ENCODE measurements at places on chromosomes 5 and 9. TPM values are rescaled to one million over a fixed set of nuclear protein-coding genes. Genes with fewer than 3 reads are reported as not detected.

PCDHB2 gene
- not detected for total RNA-seq

DNA sequence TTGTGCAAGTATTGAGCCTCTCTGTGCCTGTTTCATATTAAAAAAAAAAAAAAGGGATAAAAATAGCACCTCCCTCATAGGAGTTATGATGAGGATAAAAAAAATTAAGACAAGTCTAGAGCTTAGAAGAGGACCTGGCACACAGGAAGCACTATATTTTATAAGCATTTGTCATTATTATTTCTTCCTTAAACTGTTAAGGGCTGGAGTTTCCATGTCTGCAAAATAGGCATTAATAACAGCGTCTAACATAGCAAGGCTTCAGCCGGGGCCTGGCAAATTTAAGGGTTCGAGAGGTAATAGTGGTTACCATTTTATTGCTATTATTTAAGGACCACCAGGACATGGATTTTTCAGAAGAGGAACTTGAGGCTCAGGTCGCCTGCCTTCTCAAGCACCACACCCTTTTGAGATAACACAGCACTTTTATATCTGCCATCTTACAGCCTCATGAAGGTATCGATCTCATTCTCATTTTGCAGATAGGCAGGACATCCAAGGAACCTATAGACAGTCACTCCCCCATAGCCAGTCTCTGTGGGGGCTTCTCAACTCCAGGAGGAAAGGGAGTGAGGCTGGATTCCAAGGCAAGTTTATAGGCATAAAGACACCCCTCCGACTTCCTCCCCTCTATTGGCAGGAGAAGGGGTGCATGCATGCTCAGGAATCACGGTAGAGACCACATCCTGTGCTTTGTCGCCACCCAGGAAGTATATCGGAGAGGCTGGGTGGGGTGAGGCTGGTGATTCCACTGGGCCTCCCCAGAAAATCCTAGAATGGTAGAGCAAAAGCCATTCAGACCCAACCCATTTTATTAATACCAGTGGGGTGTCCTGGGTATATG is 2.4 kb downstream of the ANXA6 start:
- H3K36me3 ChIP-seq = no peaks in the 10 kb centered on the region
- H3K4me3 ChIP-seq = peak overlapping the region; percentile 93

- DNase-seq = no peak
- no peaks in the 10 kb centered on the region for H3K36me3 ChIP-seq
- no peak overlapping the region for H3K4me3 ChIP-seq
- no peaks in the 10 kb centered on the region for H3K4me1 ChIP-seq
- H3K27ac ChIP-seq = no peak overlapping the region
- H3K27me3 ChIP-seq = peaks cover 4% of the 10 kb centered on the region
These were observed 159.1 kb downstream of the ROR2 start for GRCh38 chr9:91790917-91791316.

ORM1 gene
- not detected for total RNA-seq

- H3K4me3 ChIP-seq = no peak overlapping the region
- DNase-seq = no peak
- no peaks in the 10 kb centered on the region for H3K4me1 ChIP-seq
- no peaks in the 10 kb centered on the region for H3K36me3 ChIP-seq
- H3K27me3 ChIP-seq = no peaks in the 10 kb centered on the region
These were observed 57.7 kb upstream of the RPS23 start for GRCh38 chr5:82335806-82336205.

DNA sequence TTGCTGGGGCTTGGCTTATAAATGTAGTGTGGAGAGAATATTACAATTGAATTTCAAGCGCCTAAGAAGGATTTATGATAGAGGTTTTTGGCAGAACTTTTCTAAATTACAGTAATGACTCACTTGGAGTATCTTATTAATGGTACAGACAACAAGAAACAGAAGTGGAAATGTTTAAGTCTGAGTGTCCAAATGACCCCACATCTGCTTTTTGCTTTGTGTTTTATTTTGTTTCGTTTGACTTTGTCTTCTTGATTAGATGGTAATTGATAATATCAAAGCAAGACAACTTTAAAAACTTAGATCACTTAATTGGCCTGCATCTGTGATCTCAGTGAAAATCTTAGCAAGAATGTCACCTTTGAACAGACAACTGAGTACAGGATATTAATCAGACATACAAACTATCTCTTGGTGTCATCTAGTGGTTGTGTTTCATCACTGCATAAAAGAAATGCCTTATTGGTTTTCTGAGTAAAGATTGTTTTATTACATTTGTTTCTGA is 577.4 kb downstream of the ISL1 start:
- H3K27me3 ChIP-seq = no peaks in the 10 kb centered on the region
- no peak for DNase-seq
- no peaks in the 10 kb centered on the region for H3K4me1 ChIP-seq
- H3K4me3 ChIP-seq = no peak overlapping the region

INSL6 gene
- not detected for total RNA-seq

CBY3 gene
- not detected for total RNA-seq

DNA sequence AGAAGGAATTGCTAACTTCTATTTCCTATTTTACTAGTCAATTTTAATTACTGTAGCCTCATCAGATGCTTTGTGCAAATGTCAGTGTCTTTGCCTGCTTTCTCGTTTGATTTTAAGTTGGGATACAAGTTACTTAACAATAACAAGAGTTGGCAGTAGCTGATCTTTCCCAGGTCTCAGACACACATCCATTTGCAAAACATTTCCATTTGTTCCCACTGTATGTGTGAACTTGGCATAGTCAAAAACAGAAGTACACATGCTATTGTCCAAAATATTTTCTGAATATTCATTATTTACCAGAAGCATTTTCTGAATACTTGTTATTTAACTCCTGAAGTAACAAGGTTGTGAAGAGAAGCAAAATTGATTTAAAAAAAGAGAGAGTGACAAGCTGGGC is 35.0 kb upstream of the NAA35 start:
- no peaks in the 10 kb centered on the region for H3K27me3 ChIP-seq
- H3K36me3 ChIP-seq = no peaks in the 10 kb centered on the region
- no peak for DNase-seq
- no peaks in the 10 kb centered on the region for H3K4me1 ChIP-seq

- H3K27ac ChIP-seq = no peak overlapping the region
- no peaks in the 10 kb centered on the region for H3K4me1 ChIP-seq
- no peaks in the 10 kb centered on the region for H3K27me3 ChIP-seq
- no peak overlapping the region for H3K4me3 ChIP-seq
- no peaks in the 10 kb centered on the region for H3K36me3 ChIP-seq
These were observed 163.0 kb upstream of the PUM3 start for GRCh38 chr9:3006851-3007250.

GRCh38 chr9:112789473-112789872 is 38.9 kb downstream of the SNX30 start:
- no peak overlapping the region for H3K27ac ChIP-seq
- H3K4me3 ChIP-seq = no peak overlapping the region
- DNase-seq = no peak
- H3K4me1 ChIP-seq = peaks cover 27% of the 10 kb centered on the region

CSNK1A1 gene
- 168 TPM for total RNA-seq

- no peaks in the 10 kb centered on the region for H3K4me1 ChIP-seq
- no peak overlapping the region for H3K4me3 ChIP-seq
- no peak overlapping the region for H3K27ac ChIP-seq
- no peak for DNase-seq
These were observed 57.4 kb upstream of the ZNF354A start for GRCh38 chr5:178787889-178788288.

POLE3 gene
- 50.3 TPM for total RNA-seq

GRCh38 chr5:73826301-73827105 is 200.5 kb downstream of the ARHGEF28 start:
- no peaks in the 10 kb centered on the region for H3K27me3 ChIP-seq
- H3K36me3 ChIP-seq = no peaks in the 10 kb centered on the region
- H3K27ac ChIP-seq = no peak overlapping the region
- H3K4me1 ChIP-seq = no peaks in the 10 kb centered on the region
- H3K4me3 ChIP-seq = no peak overlapping the region

SPINK4 gene
- total RNA-seq = not detected

DNA sequence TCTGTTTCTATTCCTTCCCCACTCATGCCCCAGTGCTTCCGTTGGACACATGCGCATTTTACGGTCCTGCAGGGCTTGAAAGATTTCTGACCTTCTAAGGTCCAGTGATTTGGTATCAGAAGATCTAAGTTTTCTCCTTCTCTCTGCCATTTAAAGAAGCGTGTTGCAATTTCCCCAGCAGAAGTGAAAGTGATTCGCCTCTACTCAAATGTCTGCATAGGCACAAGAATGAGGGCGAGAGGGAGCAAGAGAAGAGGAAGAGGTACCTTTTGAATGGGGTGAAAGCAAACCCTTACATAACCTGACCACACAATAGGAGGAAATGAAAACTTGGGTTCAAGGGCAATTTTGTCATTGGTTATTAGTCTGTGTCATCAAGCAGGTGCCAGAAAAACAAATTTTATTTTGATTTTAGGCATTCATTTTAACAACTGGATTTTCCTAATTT is 31.7 kb upstream of the NR3C1 start:
- no peaks in the 10 kb centered on the region for H3K36me3 ChIP-seq
- no peaks in the 10 kb centered on the region for H3K27me3 ChIP-seq
- peak overlapping the region; percentile 50 for H3K4me3 ChIP-seq
- peaks cover 28% of the 10 kb centered on the region for H3K4me1 ChIP-seq

PTGES2 gene
- 68.0 TPM for total RNA-seq

DNA sequence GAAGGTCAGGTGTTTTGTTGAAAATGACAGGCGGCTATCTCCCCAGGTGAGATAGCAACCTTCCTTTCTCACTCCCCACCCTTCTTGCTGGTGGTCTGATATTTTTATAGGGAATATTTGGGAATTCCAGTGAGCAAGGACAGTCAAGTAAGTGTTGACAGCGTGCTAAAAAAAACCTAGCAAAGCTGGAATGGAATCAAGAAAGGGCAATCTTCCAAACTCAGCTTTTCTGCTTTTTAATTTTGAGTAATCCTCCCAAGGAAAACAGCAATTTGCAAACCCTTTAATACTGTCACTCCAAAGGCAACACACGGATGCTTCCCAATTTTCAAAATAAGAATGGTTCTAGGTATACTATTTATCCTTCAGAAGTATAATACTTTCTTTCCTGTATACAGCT is 143.7 kb upstream of the PCA3 start:
- H3K4me1 ChIP-seq = peaks cover 12% of the 10 kb centered on the region
- no peak overlapping the region for H3K27ac ChIP-seq
- no peaks in the 10 kb centered on the region for H3K36me3 ChIP-seq
- no peak for DNase-seq
- no peaks in the 10 kb centered on the region for H3K27me3 ChIP-seq

RFESD gene
- total RNA-seq = 3.0 TPM

- peaks cover 19% of the 10 kb centered on the region for H3K4me1 ChIP-seq
- no peaks in the 10 kb centered on the region for H3K36me3 ChIP-seq
- H3K4me3 ChIP-seq = peak within 1 kb of the TSS; percentile 17
- DNase-seq = peak; percentile 49
- H3K27me3 ChIP-seq = peaks cover 14% of the 10 kb centered on the region
These were observed at the start of gene ANGPTL2 for GRCh38 chr9:127122176-127123063. TSS of gene ANGPTL2 (minus strand) at chr9:127122635. CDS start at chr9:127108731, 13,904 bp downstream.

DNA sequence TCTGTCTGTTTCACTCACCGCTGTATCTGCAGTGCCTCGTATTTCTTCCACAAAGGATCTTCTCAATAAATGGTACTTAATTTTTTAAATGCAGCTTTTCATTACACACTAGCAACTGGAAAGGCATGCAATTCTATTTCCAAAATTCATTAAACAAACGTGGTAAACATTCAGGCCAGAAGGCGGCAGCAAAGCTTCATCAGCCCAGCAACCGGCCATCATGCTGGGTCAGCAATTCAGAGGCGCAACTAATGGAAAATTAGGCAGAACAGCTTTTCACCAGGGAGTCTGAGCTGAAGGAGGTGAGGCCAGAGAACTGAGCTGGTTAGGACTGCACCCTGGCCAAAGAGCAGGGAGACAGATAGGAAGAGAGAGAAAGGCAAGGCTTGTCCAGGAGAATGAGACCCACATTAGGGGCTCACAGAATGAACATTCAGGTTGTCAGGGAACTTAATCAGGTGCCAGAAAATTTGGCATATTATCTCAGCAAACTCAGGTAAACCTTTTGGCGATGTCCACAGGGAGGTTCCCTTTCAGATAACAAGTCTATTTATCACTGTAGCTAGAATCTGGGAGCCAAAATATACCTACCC is 17.7 kb upstream of the RNF180 start:
- no peaks in the 10 kb centered on the region for H3K27me3 ChIP-seq
- H3K4me3 ChIP-seq = no peak overlapping the region
- no peaks in the 10 kb centered on the region for H3K4me1 ChIP-seq
- DNase-seq = no peak
- H3K27ac ChIP-seq = no peak overlapping the region
- H3K36me3 ChIP-seq = no peaks in the 10 kb centered on the region

- H3K4me3 ChIP-seq = no peak overlapping the region
- no peaks in the 10 kb centered on the region for H3K36me3 ChIP-seq
- no peak overlapping the region for H3K27ac ChIP-seq
- no peaks in the 10 kb centered on the region for H3K27me3 ChIP-seq
- no peak for DNase-seq
- H3K4me1 ChIP-seq = no peaks in the 10 kb centered on the region
These were observed 222.1 kb downstream of the GOLPH3 start for GRCh38 chr5:31952067-31952466.

DNA sequence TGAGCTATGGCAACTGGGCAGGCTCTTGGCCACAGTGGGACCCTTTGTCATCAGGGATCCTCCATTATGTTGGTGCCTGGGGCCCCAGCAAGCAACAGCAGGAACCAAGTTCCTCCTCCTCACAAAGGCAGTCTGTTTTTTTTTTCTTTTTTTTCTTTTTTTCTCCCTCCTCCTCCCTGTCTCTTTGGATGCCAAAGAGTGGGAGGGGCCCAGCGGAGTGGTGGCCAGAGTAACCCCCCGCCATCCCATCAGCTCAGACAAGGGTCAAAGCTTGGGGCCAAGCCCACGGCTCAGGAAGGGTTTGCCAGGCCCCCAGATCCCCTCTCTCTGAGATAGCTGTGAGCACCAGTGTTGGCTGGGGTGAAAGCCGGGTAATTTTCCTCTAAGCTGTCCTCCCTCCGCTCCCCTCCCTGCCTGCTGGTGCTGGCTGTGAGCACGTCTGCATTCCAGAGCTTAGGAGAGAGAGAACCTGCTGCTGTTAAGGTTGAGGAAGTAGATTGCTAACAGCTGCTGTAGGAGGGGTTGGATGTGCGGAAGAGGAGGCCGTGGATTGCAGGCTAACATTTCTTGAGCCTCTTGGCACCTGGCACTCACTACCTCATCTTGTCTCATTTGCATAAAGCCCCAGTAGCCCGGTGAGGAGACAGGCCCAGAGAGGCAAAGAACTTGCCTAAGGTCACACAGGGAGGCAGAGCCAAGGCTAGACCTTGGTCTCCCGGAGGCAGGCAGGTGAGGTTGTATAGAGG is 21.2 kb downstream of the GSN start:
- DNase-seq = no peak
- peaks cover 9% of the 10 kb centered on the region for H3K4me1 ChIP-seq

DNA sequence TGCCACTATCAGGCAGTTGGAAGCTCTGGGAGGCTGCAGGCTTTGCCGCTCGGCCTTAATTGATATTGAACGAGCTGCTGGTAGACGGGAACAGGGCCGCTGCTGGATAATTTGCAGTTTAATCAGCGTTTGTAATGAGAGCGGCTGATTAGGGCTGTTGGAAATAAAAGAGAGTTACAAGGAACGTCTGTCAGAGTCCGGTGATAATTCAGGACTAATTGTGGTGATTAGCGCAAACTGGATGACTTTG is 68.2 kb upstream of the TBCA start:
- DNase-seq = no peak
- no peaks in the 10 kb centered on the region for H3K36me3 ChIP-seq
- no peaks in the 10 kb centered on the region for H3K27me3 ChIP-seq
